Activated T-helper 9 cell treated with anti-CD3 and anti-CD28 coated beads, Interleukin-2, amount 50 U/mL, for 16 hours (primary cell): ENCODE measurements at places on chromosomes 7 and 10.

DNA sequence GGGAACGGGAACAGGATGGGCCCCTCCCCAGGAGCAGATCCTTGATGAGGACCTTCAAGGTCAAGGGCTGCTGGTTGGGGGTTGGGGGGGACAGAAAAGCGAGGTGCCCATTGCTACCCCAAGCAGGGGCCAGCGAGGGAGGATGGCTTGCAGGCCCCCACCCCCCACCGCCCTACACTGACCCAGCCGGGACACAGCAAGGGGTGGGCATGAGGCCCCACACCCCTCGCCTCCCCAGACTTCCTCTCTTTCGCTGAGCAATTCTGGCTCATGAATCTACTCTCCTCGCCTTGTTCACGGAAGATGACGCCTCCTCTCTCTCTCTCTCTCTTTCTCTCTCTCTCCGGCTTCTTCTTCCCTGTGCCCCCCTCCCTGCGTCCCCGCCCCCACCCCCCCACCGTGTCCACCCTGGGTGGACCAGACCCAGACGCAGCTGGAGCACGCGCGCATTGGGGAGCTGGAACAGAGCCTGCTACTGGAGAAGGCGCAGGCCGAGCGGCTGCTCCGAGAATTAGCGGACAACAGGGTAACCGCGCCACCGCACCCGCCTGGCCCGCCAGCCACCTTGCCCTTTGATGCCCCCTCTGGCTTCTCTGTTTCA lies 81.1 kb upstream of the GTF2IRD1 start:
- DNase-seq = no peak

DNA sequence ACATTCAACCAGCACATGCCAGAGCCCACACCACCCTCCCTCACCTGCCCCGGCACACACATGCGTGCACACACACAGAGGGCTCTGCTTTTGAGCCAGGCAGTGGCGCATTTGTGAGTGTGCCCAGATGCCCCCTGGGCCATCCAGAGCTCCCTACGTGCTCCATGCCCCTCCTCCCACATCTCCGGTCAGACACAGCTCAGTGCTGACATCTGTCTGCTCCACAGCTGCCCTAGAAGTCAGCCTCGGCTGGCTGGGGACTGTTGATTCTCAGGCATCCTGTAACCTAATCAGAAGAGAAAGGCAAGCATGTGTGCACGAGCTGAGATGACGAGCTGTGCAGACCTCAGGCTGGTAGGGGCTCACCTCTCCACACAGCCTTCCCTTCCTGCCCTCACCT lies 135.1 kb downstream of the ZMIZ1 start:
- DNase-seq = no peak

GRCh38 chr10:3774018-3774813 lies 10.8 kb downstream of the KLF6 start:
- DNase-seq = no peak

GRCh38 chr10:118754229-118754555 lies 578 bp downstream of the CACUL1 start:
- DNase-seq = peak; percentile 21

DNA sequence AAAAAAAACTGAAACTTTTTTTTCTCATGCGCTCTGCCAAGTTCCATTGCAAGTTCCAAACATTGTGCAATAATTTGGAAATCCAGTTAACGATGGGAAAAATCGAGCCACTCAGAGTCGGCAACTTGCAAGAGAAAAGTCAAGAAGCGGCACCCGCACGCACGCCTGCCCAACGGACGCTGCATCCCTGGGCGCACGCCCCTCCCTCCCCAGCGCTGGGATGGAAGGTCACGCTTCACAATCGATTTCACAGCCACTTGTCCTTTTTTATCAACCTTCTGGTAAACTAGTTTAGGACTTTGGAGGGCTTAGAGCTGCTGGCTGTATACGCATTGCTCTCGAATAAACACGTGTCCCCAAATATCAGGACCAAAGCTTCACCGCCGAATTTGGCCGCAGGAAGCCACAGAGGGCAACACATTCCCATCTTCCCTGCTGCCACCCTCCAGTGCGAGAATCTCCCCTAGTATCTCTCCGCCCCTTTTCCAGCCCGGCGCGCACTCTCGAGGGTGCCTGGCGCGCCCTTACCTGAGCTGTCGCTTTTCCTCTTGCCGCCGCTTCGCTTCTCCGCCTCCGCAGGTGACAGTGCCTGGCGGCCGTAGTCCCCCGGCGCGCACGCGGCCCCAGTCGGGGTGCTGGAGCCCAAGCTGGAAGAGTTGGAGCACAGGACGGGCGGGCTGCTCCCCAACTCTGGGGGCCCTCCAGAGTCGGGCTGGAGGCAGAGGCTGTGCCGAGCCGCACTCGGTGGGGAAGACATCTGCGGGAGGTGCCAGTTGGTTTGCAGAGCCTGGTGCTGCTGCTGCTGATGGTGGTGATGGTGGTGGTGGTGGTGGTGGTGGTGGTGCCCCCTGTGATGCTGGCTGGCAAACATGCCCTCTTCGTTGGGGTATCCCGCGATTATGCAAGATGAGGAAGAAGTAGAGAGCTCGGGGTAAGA lies 857 bp downstream of the MEOX2 start:
- DNase-seq = no peak

DNA sequence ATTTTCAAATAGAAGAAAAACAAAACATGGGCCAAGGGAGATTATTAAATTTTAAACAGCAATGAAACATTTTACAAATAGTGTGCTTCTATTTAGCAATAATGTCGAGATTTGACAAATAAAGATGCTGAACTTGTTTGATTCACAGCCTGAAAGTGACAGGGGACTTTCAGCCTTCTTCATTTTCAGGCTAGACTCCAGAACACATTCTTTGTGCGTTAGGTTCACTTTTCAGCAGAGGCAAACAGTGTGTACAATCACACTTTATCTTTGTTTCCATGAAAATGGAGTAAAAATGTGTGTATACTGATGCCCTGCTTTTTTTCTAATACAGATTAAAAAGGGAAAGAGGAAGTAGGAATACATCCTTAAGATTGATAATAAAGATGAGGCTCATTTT lies 35.6 kb downstream of the FAM171A1 start:
- DNase-seq = no peak

DNA sequence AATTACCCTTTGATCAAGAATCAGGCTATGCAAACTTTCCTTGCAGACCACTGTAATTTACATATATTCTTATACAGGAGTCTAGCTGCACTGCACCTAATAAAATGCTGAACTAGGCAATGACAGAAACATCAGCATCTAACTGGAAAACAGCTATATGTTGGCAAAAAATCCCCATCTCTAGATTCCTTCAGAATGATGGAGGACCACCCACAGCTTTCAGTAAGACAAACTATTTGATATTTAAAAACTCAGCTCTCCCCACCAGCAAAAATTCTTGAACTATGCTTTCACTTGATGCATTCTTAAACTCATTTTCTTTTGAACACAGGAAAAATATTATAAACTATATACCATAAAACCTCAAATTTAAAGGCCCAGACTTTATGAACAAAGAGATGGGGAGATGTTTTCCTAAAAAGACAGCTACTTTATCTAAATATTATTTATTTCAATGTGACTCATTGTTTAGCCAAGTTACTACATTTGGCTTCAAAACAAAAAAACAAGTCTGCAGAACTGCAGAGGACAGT lies 77.4 kb downstream of the SEMA3C start:
- no peak for DNase-seq

GRCh38 chr7:3239291-3239691 lies 61.8 kb upstream of the SDK1 start:
- no peak for DNase-seq

GRCh38 chr7:55100544-55101327 lies 81.9 kb downstream of the EGFR start:
- no peak for DNase-seq

GRCh38 chr7:24715661-24716479 lies 41.4 kb downstream of the GSDME start:
- DNase-seq = no peak

GRCh38 chr7:18290223-18290622 lies 205.3 kb upstream of the HDAC9 start:
- DNase-seq = no peak

DNA sequence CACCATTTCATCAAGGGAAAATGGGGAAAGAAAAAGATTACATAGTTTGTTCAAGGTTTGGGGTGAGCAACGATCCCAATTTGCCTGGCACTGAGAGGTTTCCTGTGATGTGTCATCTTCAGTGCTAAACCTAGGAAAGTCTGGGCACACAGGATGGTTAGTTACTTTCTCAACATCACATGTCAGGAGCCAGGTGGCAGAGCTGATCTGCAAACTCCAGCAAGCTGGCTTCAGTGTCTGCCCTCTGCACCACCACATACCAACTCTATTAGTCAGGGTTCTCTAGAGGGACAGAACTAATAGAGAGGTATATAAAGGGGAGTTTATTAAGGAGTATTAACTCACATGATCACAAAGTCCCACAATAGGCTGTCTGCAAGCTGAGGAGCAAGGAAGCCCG lies 11.3 kb downstream of the ADAM12 start:
- DNase-seq = no peak

GRCh38 chr7:35735396-35735795 lies 40.5 kb upstream of the HERPUD2 start:
- no peak for DNase-seq

DNA sequence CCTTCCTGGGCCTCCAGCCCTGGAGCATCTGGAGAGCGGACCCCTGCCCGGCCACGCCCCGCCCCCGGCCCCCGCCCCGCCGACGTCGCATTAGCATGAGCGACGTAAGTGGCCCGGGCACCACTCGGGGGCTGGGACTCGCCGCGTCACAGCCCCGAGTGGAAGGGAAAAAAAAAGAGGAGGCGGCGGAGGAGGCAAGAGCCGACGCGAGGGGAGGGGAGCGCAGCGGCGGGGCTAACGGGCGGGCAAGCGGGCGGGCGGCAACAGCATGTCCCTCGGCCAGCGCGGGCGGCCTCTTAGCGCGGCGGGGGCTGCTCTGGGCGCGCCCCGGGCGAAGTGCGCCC lies at the start of gene SLC18A3:
SLC18A3 (plus strand) TSS at position 197 of the 344 bp plus-strand sequence. CDS start 431 bp downstream, outside the sequence.
- no peak for DNase-seq

GRCh38 chr10:117545141-117546019 lies 2.8 kb downstream of the EMX2 start:
- DNase-seq = no peak

DNA sequence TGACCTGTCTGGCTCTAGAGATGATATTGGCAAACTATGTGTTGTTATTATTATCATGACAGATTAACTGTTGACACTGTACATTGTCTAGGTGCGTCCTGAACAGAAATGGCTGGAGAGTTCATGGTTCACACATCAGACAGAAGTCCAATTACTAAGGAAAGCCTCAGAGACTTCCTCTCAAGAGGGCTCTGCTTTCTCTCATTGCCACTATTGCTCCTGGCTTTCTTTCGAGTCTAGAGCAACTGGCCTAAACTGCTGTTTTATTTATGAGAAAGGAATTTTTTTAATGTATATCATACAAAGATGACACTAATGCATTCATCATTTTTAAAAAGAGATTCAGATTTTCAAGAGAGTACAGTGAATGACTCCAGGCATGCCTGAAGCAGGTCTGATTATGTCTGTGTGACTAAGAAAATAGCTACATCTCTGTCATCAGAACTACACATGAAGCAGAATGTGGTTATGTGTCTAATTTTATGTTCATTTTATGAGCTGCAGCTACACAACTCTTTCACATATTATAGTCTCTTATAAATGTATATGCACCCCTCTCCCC lies 30.4 kb downstream of the NRCAM start:
- no peak for DNase-seq

- DNase-seq = no peak
Observed at GRCh38 chr10:126955396-126955795, 50.2 kb downstream of the DOCK1 start.

GRCh38 chr7:35593899-35594298 lies 101.0 kb downstream of the HERPUD2 start:
- DNase-seq = no peak

- no peak for DNase-seq
Observed at GRCh38 chr7:158328376-158329013, 259.1 kb downstream of the PTPRN2 start.

GRCh38 chr7:141630621-141631020 lies 71.3 kb downstream of the DENND11 start:
- DNase-seq = no peak

- DNase-seq = no peak
Observed at GRCh38 chr10:62911210-62911963, 95.2 kb upstream of the EGR2 start.

DNA sequence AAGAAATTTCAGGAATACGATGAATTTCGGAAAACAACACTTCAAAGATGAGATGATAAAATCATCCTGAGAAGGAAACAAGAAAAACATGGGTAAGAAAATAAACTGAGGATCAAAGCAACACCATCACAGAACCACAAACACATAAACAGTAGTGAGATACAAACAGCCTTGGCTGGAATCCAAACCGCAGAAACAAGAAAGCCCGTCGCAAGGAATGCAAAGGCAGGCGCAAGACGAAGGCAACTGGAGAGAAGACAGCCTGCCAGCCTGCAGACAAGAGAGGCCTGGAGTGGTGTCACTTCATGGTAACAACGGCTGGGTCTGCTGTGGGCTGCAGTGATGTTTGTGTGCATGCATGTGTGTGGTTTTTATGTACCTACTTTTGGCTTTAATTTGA lies 61.8 kb upstream of the DRGX start:
- DNase-seq = no peak

DNA sequence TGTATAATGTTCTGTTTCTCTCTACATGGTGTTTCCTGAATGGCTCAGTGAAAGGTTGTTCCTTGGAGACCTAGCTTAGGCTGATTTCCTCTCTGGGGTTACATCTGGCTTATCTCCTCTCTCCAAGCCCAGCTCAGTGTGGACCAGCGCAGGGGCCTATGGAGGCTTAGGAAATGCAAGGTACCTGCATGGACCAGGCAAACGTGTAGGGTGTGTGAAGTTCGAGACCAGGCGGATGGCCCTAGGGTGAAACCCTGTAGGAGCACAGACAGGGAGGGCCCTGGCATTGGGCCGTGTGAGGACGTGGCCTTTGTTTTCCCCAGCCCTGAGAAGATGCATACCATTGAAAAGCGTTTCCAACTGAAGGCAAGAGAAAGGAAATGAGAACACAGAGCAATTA lies 59.0 kb downstream of the DOCK1 start:
- DNase-seq = no peak

- no peak for DNase-seq
Observed at GRCh38 chr10:94632954-94633353, 50.6 kb upstream of the CYP2C18 start.

DNA sequence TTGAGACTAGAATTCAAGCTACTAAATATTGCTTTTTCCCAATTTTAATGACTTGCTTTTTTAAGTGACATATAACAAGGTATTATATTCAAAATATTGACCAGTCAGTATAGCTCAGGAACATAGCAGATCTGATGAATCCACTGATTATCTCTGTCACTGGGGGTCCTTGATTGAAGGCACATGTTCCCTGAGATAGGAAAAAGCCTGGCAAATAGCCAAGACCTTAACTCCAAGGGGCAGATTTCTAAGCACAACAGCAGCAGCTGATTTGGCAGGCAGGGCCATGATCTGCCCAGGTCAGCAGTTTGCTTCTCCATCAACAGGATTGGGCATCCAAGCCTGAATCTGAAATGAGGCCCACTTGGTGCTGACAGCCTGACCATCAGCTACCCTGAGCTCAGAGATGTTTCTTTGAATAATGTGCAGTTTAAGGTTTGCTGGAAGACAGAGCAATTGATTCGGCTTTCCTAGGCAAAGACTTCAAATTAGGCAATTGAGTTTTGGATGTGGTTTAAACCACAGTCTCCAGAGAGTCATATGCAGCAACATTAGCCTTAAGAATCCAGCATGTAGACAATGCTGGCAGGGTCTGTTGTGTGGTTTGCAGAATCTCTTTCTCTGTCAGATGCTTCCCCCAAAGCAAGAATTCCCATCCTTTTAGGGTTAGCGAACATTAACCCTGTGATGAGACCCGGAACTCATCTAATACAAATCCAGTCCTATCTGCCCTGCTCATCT lies 352.6 kb downstream of the ADRA2A start:
- DNase-seq = no peak
